Vagina (tissue), 2 donors: ENCODE measurements at places on chromosomes 1 and 21.

DNA sequence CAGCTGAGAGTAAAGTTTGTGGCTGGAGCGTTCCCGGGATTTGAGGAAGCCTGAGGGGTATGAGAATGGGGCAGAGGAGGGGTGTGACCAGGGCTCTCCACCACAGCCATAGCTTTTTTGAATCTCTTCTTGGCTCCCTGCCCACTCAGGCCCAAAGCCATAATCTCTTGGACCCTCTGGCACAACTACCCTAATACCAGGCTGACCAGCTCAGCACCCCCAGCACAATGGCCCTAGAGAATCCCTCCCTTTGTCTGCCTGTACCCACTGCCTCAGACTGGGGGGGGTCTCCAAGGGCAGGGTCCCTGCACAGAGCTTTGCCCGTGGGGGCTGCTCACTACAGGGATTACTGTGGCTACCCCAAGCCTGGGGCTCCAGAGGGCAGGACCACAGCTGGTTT is 7.5 kb downstream of the DENND4B start:
- no peak for DNase-seq

DNA sequence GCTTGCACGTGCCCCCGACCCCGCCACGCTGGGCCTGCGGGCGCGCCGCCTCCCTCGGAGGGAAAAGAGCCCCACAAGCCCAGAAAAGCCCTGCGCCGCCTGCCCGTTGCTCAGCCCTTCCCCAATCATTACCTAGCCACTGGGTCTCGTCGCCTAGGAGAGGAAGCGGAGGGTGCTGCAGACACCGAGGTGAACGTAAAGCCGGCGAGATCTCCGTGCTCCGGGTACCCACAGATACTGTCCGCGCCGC is at the start of gene ENO1:
TSS of gene ENO1 (minus strand) at position 239 of the 250 bp plus-strand sequence. CDS start 3,778 bp downstream, outside the sequence.
- DNase-seq = no peak

GRCh38 chr1:11523261-11523660 is 44.3 kb downstream of the DISP3 start:
- DNase-seq = no peak

GRCh38 chr1:80801695-80802094 is 999.0 kb upstream of the ADGRL2 start:
- no peak for DNase-seq

DNA sequence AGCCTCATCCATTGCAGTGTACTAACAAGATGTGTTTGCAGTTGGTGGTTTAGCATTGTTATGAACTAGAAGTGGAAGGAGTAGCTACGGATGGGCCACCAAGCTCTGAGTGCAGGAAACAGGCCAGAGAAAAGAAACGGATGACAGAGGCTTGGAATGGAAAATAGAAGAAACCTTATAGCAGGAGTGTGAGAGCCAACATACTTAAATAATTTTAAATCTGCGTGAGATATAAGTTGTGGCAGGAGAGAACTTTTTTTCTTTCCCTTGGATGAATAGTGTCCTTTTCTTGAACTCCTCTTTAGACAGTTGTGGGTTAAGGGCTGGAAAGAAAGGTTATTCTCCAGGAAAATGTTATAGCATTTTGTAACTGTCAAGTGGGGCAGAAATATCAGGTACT is 54.2 kb downstream of the RGL1 start:
- no peak for DNase-seq

GRCh38 chr21:44761747-44762208 is 39.8 kb downstream of the UBE2G2 start:
- DNase-seq = no peak

DNA sequence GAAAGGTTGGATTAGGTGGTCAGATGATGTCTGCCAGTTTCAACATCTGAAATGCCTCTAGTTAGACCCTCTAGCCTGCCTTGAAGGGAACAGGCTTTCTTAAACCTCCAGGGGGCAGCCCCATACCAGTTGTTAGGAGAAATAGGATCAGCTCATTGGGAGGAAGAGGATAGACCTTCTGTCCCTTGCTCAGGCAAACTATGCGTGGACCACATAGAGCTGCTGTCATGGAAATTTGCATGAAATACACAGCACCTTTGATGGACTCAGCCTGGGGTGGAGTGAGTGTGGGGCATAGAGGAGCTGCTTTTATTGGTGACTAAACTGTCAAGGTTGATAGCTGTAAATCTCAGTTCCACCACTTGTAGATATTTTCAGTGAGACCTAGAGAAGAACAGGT is 38.4 kb upstream of the SPAG17 start:
- no peak for DNase-seq

GRCh38 chr1:248837045-248837780 is 811 bp upstream of the ZNF672 start:
- DNase-seq = no peak

DNA sequence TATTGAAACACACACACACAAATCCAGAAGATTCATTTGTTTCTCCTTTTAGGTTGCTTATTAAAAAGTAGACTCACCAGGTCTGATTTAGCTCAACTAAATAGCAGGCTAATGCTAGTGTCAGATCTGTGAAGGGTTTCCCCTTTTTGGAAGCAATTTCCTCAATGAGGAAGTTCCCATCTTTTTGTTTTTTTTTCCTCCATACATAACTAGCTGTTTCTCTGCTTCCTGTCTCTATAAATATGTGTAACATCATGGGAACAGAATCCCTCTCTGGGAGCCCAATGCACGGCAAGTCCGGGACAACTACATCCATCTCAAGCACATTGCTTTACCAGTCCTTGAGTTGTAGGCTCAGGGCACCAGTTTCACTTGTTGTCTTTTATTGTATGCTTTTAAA is 1421.1 kb downstream of the PLA2G4A start:
- DNase-seq = no peak

GRCh38 chr1:201737352-201738060 is 91.5 kb upstream of the IPO9 start:
- no peak for DNase-seq

DNA sequence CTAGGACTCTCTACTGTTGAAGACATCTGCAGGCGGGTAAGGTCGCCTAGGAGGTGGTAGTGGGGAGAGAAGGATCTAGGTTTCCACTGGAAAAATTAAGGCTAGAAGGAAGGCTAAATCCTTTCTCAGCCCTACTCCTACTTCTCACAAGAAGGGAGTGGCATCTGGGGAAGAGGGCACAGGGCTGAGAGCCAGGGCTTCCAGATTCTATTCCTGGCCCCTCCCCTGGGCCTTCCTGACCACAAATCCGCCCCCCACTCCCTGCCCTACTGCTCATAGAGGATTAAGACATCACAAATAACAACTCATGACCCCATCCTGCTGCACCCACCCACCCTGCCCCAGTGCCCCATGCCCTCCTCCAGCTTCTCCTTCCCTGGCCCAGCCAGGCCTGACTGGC is 2.5 kb downstream of the PHLDA3 start:
- no peak for DNase-seq

- no peak for DNase-seq
Measured at GRCh38 chr1:55375617-55376258, 160.6 kb upstream of the USP24 start.

- DNase-seq = no peak
Measured at GRCh38 chr1:246182149-246182851, 324.8 kb downstream of the SMYD3 start.

DNA sequence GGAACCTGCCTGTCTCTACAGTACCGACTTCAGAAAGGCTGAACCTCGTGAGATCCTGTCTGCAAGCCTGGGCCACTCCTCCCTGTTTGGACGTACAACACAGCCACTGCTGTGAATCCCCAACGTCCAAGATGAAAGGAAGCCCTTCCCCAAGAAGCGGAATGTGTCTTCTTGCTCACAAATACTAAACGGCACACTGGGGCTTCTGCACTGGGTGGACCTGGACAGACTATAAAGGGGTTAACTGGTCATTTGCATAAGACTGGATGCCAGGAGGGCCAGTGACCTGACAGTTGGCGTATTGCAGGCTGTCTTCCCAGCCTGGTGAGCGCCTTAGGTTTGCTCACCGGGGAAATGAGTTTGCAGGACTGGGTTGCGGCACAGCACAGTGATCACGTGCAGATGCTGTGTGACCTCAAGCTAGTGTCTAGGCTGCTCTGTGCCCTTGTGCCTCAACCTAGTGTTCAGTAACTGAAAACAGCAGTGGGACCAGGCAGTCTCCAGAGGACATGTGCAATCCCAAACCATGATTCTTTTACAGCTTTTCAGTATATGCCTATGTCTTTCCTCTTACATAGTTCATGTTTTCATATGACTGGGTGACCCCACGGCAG is 19.5 kb upstream of the AJAP1 start:
- DNase-seq = no peak

GRCh38 chr1:179129702-179130473 is 48.0 kb downstream of the TOR3A start:
- no peak for DNase-seq

GRCh38 chr1:160362168-160362957 is 4.5 kb upstream of the NHLH1 start:
- peak; percentile 60 for DNase-seq

DNA sequence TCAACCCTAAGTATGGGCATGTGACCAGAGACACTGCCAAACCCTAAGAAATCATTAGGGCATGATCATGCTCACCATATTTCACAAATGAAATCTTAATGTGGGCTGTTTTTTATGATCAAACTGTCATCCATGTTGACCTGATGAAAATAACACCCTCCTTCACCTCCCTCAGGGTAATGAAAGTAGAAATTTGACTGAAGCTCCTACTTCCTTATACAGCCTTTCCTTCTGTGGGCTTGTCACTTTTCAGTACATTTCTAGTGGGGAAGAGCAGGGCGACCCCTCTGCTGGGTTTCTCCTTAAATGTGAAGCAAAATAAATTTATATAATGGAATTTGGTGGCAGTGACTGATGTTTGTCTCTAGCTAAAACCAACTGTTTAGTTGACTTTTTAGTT is 25.9 kb downstream of the IVNS1ABP start:
- DNase-seq = no peak

DNA sequence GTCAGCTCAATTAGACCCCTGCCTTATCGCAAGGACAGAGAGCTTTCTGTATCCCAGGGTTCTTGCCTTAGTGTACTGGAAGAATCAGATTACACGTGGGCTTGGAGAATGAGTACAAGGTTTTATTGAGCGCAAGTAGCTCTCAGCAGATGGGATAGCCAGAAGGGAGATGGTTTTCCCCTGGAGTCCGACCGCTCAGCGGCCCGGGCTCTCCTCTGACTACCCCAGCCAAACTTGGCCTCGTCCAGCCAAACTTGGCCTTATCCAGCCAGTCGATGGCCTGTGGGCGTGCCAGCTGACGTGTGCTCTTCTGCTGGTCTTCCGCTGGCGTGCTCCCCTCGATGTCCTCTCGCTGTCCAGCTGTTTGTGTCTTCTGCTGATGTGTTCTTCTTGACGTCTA is 136.9 kb downstream of the SYT14 start:
- no peak for DNase-seq

DNA sequence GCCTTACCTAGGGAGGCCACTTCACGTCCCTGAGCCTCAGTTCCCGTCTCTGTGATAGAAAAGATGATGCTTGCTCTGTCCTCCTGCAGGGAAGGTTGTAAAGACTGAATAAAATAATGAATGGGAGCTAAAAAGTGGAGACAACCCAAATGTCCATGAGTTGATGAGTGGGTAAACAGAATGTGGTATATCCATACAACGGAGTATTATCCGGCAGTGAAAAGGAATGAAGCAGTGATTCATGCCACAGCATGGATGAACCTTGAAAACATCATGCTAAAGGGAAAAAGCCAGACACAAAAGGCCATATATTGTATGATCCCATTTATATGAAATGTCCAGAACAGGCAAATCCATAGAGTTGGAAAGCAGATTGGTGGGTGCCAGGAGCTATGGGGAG is 77.9 kb downstream of the KAZN start:
- no peak for DNase-seq

DNA sequence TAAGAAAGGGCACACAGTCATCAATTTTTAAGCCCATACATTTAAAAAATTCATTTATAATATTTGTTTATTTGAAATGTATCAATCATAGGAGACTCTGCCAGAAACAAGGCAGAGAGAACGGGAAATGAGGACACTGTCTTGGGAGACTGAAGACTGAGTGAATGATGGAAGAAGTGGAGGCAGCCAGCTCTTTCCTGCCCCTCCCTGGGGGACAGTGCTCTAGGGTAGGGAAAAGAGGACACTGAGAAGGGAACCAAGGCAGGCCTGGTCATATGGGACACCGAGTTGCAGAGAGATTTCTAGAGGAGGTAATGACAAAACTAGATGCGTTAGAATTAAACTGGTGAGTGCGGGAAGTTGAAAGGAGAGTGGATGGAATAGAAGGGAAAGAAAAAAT is 31.6 kb downstream of the EEIG2 start:
- DNase-seq = no peak

- DNase-seq = no peak
Measured at GRCh38 chr1:22876359-22877111, 96.1 kb downstream of the LACTBL1 start.

GRCh38 chr1:61287014-61287413 is 204.7 kb downstream of the NFIA start:
- DNase-seq = no peak

DNA sequence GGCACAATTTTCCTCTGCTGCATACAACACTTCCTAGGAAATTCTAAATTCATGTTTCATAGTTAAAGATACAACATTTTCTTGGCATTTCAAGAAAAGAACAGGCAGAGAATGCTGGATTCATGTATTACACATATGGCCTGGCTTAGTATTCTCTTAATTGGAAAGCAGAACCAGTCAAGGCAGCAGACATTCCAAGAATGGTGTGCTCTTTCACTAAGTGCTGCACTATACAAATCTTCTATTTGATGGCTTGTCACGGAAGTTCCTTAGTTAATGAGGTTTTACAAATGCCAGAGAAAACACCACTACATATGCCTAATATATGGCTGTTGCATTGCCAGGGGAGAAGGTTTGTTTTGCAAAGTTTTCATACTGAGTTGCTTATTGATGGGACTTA is 80.8 kb upstream of the DYNLT5 start:
- no peak for DNase-seq

- DNase-seq = no peak
Measured at GRCh38 chr1:207822124-207822601, 70.3 kb downstream of the CD46 start.

DNA sequence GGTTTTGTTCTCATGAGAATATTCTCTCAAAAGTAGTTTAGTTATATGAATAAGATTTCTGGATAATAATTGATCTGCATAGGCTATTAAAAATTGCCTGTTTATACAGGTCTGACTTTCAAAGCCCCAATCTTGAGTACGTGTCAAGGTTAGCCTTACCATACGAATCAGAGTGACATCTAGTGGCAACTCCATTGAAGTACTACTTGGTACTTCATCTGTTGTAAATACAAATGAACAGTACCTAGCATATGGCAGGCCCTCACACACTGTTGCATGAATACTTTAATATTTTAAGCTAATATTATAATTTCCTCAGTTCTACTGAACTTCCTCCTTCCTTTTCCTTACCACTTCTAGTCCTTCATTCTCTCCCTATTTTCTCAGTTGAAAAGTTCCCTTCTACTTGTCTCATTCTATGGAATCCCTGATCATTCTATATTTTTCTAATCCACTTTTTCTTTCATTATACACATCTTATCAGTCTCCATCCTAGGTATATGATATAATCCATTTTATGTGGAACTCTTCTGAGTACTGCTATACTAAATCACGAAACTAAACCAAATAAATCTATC is 101.2 kb downstream of the AKT3 start:
- DNase-seq = no peak

GRCh38 chr1:208980605-208981004 is 602.9 kb upstream of the CAMK1G start:
- no peak for DNase-seq

- DNase-seq = no peak
Measured at GRCh38 chr1:107767156-107767582, 197.8 kb downstream of the VAV3 start.

GRCh38 chr1:202967684-202968281 is 726 bp upstream of the CYB5R1 start:
- no peak for DNase-seq

GRCh38 chr1:204866051-204866596 is 4.5 kb upstream of the NFASC start:
- no peak for DNase-seq
